ENCODE measurements at places on chromosomes 5 and 9.

- DNase-seq: no peak
Observed at GRCh38 chr5:125412561-125413495, 666.4 kb upstream of the ZNF608 start.

GRCh38 chr5:54091307-54092130 lies 218.9 kb downstream of the ARL15 start:
- no peak for DNase-seq

DNA sequence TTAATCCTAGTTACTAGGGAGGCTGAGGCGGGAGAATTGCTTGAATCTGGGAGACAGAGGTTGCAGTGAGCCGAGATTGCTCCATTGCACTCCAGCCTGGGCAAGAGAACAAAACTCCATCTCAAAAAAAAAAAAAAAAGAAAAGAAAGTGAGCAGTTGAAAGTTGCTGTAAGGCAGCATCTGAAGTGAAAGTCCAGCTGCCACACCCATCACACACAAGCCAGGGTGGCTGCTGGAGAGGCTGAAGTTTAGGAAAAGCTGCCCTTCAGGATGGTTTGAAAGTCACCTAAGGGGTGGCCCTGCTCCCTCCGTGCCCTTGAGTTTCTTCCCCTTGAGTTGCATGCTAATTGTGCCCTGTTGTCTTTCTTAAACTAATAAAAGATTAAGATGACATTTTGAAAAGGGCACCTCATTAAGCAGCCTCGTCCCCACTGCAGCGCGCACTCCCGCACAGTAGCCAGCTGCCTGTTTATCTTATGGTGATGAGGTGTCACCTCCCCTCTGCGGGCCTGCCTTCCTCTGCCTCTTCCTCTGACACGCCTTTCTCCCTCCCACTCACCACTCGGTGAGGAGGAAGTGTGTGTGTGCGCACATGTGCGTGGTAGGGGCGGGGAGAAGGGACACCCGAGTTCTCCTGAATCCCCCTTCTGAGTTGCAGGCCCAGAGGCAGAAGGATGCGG lies 104.2 kb upstream of the PANK3 start:
- DNase-seq: no peak

- no peak for DNase-seq
Observed at GRCh38 chr9:132572921-132573320, 9.5 kb upstream of the BARHL1 start.

DNA sequence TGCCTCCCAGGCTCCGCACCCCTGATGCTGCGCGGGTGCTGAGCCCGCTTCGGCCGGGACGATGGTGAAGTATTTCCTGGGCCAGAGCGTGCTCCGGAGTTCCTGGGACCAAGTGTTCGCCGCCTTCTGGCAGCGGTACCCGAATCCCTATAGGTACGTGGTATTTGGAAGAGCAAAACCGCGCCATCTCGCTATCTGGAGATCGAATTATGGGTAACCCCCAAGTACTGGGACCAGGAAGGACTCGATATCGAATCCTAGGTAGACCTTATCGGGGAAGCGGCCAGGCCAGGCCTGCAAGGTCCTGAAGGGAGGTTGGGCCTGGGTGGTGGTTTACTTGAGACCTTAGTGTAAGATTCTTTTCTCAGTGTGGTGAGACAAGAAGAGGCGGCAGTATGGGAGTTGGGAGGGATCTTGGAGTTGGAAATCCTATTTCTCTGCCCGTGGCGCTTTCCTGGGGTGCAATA lies 359 bp downstream of the PRELID1 start:
- no peak for DNase-seq

GRCh38 chr5:119290161-119290569 lies 65.7 kb upstream of the TNFAIP8 start:
- DNase-seq: no peak

DNA sequence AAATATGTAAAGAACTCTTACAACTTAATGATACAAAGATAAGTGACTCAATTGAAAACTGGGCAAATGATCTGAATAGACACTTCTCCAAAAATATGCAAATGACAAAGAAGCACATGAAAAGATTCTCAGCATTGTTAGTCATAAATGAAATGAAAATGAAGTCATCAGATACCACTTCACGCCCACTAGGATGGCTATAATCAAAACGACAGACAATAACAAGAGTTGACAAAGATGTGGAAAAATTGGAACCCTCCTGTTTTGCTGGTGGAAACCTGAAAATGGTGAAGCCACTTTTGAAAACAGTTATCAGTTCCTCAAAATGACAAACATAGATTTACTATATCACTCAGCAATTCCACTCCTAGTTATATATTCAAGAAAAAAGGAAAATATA lies 7.9 kb upstream of the SYK start:
- DNase-seq: no peak

GRCh38 chr9:77763566-77763965 lies 115.4 kb upstream of the GNA14 start:
- DNase-seq: no peak

DNA sequence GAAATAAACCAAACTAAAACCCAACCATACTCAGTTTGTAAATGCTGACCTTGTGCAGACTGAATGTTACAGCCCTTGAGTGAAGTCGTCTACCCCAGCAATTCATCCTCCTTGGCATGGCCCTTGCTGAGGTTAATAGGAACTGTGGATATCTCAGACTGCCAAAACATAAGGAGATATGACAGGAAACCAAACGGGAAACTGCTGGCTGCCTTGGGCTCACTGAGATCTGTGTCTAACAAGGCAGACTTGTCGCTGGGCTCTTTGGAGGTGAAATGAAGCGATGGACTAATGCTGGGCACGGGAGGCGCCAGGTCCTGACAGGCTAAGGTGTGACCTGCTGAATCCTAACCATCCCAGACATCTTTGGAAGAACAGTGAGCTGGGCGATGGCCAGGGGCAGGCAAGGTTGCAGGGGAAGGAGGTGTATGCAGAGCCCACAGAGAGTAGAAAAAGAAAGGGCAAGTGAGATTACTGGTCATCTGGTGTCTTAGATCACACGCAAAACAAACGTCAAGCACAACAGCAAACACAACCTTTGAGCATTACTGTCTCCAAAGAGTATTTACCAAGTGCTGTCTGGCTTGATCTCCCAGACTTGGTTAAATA lies 44.6 kb upstream of the ALDH1A1 start:
- no peak for DNase-seq

DNA sequence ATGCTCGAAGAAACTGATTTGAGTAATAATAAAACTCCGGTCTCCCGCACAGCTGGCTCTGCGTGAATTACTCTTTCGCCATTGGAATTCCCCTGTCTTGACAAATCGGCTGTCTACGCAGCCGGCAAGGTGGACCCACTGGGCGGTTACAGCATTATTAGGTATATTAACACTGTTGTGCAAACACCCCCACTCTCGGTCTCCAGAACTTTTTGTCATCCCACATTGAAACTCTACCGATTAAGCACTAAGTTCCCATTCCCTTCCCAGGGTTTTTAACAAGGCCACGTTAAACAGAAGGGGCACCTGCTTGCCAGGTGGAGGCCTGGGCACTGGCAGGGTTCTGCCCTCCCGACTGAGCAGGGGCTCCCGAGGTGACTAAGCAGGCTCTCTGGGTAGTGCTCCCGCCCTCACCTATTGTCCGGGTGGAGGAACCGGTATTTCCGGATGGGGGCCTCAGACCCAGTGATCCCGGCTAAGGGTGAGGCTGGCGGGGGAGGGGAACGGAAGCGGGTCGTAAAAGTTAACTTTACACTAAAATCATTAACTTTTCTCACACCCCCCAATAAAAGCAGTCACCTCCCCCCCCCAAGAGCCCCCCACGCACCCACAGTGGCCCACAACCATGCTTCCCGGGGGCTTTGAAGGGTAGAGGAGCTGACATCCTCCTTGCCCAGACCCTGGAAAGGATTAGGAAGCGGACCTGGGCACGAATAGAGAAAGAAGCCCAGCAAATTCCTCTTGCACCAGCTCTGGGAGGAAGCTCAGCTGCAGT lies 53.5 kb upstream of the TJP2 start:
- peak; percentile 43 for DNase-seq

GRCh38 chr9:118170032-118170955 lies 466.1 kb downstream of the TLR4 start:
- no peak for DNase-seq

DNA sequence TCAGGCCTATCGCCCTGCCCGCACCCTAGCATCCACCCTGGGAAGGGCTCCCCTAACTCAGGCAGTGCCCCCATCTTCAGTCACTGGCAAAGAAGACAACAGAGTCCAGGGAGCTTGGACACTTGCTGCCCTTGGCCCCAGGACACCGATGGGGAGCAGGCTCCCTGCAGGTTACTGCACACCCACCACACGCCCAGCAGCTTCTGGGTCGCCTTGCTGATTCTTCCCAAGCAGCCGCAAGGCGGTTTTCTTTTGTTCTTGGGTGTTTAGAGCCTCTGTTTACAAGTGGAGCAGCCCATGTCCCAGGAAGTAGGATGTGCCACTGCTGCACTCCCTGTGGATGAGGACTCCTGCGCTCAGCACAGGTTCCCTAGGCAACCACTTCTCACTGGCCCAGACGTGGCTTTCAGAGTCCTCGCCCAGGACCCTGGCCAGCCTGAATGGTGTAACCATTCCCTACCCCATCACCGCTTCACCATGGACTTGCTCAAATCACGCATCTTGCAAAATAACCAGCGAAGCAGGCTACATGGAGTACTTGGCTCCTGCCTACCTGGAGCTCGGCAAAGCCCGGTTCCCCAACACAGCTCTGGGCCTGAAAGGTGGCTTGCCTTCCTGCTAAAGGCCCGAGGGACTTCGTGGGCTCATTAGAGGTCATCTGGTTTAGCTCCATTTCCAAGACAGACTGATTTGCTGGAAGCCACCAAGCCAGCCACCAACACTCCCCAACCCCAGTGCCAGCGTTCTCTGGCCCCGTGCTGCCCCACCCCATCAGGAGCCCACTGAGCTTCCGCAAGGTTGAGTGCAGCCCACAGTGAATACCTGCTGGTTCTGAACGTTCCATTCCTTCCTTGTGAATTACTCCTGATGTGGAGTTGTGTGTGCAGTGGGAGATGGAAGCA lies 60.0 kb downstream of the PSMB7 start:
- DNase-seq: no peak

DNA sequence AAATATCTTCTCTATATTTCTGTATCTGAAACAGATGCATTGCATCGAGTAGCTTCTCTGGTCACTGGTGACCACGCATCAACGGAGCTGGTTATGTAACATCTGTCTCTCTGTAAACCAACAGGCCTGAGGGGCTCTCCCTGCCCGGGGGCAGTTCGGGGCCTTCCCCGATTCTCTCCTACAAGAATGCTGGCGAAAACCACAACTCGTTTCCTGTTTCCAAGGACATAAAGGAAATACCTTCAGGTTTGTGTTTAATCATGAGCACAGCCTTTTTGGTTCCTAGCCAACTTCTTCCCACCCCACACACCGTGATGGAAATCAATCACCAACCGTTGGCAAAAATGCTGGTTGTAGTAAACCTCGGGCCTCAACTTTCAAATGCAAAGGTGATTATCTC lies 25.1 kb downstream of the GDNF start:
- DNase-seq: no peak

DNA sequence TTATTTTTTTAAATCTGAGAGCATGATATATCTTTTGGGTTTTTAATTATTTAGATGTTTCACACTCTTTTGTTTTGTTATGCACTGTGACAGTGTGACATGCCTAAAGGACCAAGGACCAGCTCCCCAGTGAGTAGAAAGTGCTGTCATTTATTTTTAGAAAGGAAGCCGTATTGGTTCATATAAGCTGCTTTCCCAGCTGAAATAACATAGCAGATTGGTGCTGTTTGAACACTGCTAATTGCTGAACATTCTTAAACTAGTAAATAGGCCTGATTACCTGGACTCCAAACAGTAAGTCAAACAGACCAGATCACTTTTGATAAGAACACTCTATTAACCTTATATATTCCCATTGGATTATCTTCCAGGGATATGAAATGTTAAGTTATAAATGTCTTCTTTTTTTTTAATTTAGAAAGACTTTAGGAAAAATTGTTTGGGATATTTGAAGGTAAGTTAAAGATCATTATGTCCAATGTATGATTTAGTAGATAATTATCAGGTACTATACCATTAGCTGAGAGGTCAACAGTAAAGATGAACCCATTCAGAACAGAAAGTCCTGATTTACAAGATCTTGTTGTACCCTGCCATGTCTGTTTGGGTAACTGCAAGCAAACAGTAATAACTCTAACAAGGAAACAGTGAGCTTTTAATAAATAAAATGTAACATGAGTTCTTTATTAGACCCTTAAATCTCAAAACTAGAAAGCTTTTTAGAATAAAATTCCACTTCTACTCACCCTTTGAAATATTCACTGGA lies 27.8 kb upstream of the ELL2 start:
- DNase-seq: no peak

DNA sequence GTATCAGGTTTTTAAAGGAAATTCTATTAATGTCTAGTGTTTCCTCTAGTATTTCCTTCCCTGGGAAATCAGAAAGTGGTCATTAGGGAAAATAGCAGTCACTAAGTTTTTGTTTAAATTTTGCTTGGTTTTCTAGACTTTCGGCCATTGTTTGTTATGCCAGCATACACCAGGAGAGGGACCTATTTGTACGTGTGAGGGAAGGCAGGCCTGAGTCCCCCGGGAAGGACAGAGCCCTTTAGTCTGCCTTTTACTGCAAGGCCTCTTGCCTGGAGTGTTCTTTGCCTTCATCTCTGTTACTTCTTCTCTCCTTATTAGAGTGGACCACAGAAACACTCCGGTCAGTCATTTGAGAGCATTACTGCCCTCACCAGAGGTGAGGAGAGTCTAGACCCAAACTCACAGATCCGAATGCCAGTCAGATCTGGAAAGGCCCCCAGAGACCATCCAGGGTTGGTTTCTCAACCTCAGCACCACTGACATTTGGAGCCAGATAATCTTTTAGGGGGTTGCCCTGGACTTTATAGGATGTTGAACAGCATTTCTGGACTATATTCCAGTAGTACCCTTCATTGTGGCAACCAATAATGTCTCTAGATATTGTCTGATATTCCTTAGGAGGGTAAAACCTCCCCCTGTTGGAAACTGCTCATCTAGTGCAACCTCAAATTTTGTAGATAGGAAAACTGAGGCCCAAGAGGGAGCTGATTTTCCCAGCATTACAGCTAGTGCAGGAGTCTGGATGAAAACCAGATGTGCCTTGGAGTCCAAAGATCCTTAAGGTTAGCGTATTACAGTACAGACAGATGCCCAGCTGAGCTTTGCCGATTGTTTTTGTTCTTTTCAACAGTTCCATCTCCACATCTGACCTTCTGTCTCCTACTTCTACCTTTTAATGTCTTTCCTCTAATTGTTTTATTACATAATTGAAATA lies 93.0 kb upstream of the NIPAL4 start:
- DNase-seq: no peak

DNA sequence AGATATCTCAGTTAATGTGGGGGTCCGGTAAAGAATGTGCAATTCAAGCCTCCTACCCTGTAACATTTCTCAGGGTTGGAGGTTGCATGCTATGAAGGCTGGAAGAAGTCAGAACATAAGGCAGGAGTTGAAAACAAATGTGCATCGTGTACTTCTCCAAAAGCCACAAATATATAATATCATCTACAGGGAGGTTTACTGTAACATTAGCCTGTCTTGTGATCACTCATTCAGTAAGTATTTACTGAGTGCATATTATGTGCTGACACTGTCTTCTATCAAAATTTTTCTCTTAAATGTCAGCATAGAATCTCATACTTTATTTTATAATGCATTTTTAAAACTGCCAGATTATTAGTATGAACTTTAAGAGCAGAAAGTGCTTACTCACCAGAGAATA lies 105.6 kb upstream of the ZNF366 start:
- no peak for DNase-seq

All from GM12892 (cell line).